ENCODE measurements at places on chromosomes 16 and 17.

- peak; percentile 30 for DNase-seq
Measured at GRCh38 chr17:44826123-44826790, 3.8 kb downstream of the GJC1 start.

DNA sequence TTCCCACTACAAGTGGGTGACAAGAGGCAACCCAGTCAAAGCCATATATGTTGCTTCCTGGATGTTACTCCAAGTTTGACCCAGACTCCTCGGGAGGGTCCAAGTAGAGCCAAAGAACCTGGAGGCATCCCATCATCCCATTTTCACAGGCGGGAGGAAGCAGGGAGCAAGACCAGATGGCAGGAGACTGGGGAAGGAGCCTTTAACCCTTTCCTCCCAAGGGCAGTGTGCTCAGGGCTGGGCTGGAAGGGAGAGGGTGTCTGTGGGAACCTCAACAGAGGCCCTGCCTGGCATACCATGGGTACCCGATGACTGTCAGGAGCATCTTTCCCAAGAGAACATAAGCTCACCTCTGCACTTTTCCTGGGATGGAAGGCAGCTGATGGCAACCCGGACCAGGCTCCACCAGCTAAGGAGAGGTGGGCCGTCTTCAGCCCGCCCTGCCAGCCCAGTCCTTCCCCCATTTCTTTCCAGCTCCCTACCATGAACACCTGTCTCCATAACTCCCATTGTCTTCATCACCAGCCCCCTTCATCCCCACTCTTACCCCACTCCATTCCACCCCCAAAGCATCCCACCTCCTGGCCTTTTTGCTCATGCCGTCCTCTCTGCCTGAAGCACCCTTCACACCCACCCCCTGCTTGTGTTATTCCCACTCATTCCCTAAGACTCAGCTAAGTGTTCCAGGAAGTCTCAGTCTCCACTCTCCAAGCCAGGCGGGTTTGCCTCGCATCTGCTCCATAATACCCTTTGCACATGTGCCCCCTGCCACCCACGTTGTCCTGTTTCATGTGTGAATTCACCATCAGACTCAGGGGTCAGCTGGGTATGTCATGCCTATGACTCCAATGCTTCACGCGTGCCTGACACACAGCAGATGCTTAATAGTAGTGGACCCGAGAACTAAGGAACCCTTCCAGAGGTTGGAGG is 5.9 kb upstream of the SLC16A5 start:
- DNase-seq, result no peak

GRCh38 chr17:77426676-77427386 is 286.1 kb downstream of the SEC14L1 start:
- DNase-seq, result no peak

DNA sequence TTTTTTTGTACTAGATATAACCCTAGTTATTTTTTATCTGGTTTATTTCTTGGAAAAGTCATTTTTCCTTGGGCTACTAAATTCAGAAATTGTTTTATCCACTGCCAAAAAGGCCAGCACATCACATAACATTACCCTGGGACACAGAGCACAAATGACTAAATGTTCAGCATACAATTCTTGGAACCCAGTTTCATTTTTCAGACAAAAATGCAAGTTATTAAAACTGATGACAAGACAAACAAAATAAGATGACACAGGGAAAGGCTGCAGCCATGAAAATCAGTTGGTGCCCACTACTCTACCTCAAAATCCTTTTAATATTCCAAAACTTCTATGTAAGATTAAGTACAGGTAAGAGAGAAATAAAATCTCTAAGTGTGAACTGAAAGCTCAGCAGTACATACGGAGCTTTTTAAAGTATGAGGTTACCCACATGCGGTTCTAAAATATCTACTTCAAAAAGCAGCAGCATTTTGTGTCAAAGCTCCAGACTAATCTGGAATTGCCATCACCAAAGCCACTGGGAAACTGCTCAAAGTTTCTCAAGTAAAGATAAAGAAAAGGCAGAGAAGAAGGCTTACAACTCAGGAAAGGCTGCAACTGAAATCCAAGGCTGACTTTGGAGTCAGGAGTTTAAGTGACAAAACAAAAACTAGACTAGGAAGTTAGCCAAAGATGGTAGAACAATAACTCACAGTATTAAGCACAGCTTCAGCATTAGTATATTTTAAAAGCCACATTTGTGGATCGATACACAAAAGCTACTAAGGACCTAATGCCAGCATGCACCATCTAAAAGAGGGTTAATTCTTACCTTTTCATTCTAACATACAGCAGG is 41.4 kb downstream of the AP1G1 start:
- no peak for DNase-seq

DNA sequence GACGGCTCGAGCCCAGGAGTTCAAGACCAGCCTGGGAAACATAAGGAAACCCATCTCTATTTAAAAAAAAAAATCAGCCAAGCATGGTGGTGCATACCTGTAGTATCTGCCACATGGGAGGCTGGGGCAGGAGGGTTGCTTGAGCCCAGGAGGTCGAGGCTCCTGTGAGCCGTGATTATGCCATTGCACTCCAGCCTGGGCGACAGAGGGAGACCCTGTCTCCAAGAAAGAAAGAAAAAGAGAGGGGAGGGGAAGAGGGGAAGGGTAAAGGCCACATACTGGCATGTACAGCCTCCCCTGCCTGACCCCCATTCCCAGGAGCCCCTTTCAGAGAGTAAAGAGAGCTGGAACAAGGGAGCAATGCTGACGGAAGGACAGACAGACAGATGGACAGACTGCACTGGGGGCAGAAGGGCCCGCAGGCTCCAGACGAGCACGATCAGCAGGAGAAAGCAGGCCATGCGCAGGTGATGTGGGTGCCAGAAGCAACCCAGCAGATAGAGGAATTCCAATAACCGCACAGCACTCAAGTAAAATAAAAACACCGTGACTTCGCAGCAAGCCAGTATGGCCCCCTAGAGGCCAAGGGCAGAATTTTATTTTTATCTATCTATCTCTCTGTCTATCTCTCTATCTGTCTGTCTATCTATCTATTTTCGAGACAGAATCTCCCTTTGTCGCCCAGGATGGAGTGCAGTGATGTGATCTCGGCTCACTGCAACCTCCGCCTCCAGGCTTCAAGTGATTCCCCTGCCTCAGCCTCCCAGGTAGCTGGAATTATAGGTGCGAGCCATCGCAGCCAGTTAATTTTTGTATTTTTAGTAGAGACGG is 27.1 kb upstream of the SNN start:
- peak; percentile 24 for DNase-seq

- DNase-seq, result no peak
Measured at GRCh38 chr17:33038740-33039139, 47.1 kb downstream of the SPACA3 start.

DNA sequence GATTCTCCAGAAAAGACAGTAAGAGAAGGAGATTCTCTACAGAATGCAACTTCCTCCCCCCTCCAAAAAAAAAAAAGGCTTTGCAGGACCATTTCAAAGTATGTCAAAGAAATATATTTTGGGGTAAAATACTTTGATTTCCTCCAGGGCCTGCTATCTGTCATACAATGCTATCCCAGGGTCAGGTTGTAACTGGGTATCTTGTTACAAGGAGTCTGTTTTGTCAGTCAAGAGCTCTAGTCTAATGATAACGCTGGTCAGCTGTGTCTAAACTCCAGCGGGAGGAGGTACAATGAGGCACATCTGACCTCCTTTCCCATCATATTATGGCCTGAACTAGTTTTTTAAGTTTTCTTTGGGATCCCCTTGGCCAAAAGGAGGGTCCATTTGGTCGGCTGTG is 408.4 kb upstream of the CDH5 start:
- DNase-seq, result no peak

DNA sequence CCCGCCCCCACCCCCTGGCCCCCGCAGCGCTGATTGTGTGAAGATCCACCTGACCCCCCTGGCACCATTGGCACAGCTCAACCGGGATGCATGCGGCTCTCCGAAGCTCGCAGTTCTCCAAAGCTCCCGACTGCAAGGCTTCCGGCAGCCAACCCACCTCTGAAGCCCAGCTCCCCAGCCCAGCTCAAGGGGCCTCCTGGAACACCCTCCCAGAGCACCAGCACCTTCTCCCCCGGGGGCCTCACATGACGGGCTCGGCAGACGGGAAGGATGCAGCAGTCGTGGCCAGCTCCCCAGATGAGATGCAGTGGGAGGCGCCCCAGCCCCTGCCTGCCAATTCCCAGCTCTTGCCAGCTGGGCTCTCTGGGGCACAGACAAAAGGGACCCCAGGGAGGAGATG is 215.3 kb downstream of the ZNF423 start:
- DNase-seq, result no peak

DNA sequence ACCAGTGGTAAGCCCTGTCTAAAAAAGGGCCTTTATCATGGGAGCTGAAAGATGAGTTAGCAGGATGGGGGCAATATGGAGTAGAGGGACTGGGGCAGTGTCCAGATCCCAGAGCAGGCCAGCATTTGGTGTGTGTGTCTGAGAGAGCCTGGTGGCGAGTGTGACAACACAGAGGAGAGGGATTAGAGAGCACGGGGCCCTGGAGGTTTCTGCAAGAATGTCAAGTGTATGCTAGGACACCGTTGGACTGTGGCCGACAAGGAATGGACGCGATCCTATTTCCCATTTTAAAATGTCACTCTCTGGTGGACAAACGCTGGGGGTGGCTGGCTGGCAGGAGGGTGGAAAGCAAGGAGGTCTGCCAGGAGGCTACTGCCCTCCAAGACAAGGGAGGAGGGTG is 12.4 kb downstream of the TAC4 start:
- DNase-seq, result no peak

GRCh38 chr16:73086108-73086507 is 38.2 kb upstream of the ZFHX3 start:
- DNase-seq, result no peak

DNA sequence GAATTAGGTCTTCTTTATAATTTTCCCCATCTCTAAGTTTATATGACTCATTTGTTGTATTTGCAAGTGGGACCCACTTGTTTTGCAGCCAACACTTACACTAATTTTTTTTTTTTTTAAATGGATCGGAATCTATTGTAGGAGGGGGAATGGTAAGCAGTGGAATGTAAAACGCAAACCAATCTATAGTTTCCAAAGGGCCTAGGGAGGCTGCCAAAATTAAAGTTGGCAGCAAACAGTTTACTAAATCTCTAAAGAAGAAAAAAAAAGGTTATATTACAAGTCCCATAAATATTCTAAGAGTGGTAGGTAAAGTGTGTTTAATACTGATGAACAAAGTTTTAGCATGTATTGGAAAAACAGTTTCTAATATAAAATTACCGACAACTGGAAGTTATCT is 416.8 kb upstream of the SALL1 start:
- no peak for DNase-seq

DNA sequence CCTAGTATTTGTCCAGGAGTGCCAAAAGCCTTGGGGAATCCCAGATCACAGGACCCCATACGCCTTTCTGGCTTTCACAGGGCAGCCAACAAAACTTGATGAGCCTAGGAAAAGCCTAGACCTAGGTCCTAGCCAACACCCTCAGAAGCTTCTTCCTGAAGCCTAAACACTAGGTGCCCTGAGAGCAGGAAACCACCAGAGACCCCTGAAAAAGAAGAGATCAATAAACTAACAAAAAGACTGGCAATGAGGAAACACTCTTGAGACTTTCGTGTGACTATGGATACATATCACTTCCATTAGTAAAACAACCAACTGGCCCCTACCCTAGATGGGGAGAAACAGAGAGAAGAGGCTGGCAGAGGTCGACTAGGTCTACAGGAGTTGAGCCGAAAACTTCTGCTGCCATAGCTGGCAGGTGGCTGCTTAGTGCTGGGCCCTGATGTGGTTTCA is 1.2 kb downstream of the ORMDL3 start:
- DNase-seq, result no peak

DNA sequence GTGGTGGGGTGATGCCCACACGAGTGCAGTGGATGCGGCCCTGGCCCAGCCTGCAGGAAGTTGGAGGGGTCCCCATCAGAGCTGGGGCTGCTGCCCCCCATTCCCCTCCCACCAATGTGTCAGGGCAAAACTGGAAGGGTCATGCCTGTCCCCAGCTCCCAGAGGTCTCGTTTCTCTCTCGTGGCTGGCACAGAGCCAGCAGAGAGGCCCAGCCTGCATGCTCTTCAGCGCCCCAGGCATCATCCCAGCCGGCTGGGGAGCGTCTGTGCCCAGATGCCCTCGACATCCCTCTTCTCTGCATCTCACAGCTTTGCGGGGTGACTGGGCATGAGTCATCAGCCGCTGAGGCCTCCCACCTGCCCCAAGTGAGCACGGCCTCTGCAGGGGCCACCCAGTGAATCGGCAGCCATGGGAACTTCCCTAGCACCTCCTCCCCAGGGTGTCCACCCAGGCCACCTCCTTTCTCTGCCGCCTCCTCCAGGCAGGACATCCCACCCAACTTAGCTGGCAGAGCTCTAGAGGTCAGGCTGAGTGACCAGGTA is 9.8 kb upstream of the CSNK1D start:
- peak; percentile 91 for DNase-seq

- DNase-seq, result no peak
Measured at GRCh38 chr16:89304941-89305705, 87.6 kb downstream of the ZNF778 start.

DNA sequence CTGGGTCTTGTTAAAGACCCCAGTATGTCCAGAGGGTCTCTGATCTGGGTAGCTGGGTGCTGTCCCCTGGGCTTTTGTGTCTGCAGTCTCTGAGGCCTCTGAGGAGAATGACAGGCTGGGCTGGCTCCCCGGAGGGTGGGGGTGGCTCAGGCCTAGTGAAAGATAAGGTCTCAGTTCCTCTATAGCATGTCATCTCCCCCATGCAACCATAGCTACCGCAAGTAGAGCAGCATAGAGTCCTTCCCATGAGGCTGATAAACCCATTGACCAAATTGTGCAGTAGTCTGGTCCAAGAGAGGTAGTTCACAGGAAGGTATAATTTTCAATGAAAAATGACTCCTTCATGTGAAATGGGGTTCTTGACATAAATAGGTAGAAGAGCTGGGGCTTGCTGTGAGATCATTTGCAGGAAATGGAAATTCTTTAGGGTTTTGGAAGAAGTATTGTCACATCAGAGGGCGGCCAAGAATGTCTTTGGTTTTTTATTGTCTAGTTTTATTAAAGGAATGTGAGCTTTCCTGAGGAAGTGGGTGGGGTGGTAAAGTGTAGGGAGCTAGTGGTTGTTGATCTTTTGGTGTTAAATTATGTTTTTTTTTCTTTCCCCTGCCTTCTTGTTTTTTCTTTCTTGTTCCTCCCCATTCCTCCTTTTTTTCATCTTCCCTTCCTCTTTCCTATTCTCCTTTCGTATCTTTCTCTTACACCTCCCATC is 21.0 kb downstream of the SLC7A6OS start:
- no peak for DNase-seq

DNA sequence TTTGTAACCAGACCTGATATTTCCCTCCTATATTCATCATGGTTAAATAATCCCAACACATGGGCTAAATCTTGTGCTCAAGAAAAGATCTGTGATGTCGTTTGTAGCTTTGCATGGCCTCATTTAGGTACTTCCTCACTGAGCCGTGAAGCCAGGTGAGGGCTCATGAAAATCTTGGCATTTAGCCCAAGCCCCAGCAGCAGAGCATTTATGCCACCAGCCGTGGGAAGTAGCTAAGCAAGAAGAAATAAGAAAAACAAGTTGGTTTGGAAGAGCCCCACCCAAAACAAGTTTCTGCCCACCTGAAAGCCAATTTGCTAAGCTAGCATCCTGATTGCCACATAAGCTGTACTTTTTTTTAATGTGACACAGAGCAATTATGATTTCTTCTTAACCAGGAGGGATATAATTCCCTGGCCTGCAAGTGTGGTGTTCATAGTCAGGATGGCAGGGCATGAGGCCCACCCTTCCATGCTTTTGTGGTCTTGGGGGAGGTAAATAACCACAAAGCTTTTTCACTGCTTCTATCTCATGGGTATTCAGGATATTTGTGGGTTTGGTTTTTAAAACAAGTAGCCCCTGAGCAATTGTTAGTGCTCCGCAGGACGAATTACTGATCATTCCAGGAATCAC is 10.5 kb downstream of the TMIGD1 start:
- no peak for DNase-seq

- DNase-seq, result no peak
Measured at GRCh38 chr16:10878644-10879501, 1.9 kb downstream of the CIITA start.

Data from T1000 (cell line).